ENCODE measurements at places on chromosomes 2 and 18.
A peak's percentile ranks its signal among the peaks of the same experiment; 100 is the strongest.

GRCh38 chr18:79380816-79381806 is 14.6 kb upstream of the NFATC1 start:
- DNase-seq = no peak

DNA sequence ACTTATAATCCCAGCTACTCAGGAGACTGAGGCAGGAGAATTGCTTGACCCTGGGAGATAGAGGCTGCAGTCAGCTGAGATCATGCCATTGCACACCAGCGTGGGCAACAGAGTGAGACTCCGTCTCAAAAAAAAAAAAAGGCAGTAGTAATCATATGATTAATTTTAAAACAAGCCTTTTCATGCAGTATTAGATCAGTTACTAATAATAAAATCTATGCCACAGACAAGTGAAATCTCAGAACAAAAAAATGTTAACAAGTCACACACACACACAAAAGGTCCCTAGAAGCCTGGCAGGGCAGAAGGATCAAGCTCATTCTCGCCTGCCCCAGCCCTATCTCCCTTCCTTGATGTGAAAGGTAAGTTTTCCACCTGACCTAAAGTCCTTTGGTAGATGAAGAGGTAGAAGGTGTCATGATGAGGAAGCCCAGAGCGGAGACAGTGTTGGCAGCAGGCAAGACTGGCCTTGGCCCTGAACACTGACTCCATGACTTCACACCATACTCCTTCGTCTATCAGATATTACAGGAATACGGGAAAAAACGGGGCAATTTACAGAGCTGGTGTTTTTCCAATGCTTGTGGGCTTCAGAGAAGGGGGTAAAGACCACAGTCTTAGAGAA is 10.6 kb downstream of the KDSR start:
- DNase-seq = no peak

- DNase-seq = no peak
Measured at GRCh38 chr2:231323316-231323715, 72.2 kb upstream of the B3GNT7 start.

GRCh38 chr2:172806493-172806892 is 70.8 kb downstream of the RAPGEF4 start:
- peak; percentile 26 for DNase-seq

GRCh38 chr2:232024457-232024856 is 62.9 kb downstream of the DIS3L2 start:
- DNase-seq = no peak
